ENCODE measurements at places on chromosomes 1 and 21. TPM values are rescaled to one million over a fixed set of nuclear protein-coding genes. Genes with fewer than 3 reads are reported as not detected.

YBEY gene
- 10.7 TPM for total RNA-seq

LCE1B gene
- total RNA-seq, result not detected

PLXNA2 gene
- 2.0 TPM for total RNA-seq

WLS gene
- not detected for total RNA-seq

RGSL1 gene
- not detected for total RNA-seq

RGS16 gene
- 1.4 TPM for total RNA-seq

ZBTB8B gene
- total RNA-seq, result not detected

CLCNKA gene
- not detected for total RNA-seq

LRRC53 gene
- total RNA-seq, result not detected

- H3K27ac ChIP-seq, result peak overlapping the region; percentile 91
- no peaks in the 10 kb centered on the region for H3K27me3 ChIP-seq
- peaks cover 37% of the 10 kb centered on the region for H3K36me3 ChIP-seq
- H3K4me1 ChIP-seq, result peaks cover 80% of the 10 kb centered on the region
Measured at GRCh38 chr1:198678901-198679329, 40.1 kb downstream of the PTPRC start.

DNA sequence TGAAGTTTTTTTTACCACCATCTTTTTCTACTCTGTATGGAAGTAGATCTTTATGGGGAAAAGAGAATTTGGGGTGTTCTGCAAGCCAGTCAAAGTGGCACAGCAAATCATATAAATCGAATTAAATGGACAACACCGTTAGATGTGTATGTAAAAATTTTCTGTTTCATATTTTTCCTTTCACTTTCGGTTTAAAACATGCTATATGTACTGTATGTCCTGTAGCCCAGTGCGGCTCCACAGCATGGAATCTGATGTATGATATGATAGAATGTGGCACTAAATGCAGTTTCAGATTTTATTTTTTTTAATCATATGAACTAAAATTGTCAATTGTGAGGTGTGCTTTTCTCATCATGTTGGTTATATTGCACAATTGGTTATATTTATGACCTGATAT lies 32.9 kb downstream of the RAB4A start:
- H3K27me3 ChIP-seq, result no peaks in the 10 kb centered on the region
- H3K4me3 ChIP-seq, result no peak overlapping the region
- peaks cover 39% of the 10 kb centered on the region for H3K36me3 ChIP-seq
- DNase-seq, result no peak

DNA sequence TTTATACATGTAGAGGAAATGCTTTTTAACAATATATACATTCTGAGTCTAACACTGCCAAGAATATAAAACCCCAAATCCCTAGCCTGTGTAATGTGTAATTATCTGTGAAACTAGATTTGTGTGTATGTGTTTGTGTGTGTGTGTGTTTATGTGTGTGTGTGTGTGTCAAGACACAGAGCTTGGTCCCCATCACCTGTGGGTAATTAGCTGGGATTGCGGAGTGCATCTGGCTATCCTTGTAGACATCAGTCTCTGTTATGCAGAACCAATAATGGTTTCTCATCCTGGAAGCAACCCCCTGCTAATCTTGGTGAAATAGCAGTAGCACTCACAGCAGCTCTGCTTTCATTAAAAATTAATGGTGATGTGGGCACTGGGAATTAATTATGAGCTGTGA lies 26.3 kb upstream of the ST6GALNAC3 start:
- no peak overlapping the region for H3K27ac ChIP-seq
- H3K4me3 ChIP-seq, result no peak overlapping the region
- peaks cover 2% of the 10 kb centered on the region for H3K36me3 ChIP-seq
- DNase-seq, result no peak
- peaks cover 8% of the 10 kb centered on the region for H3K27me3 ChIP-seq

- DNase-seq, result no peak
- H3K4me3 ChIP-seq, result no peak overlapping the region
Measured at GRCh38 chr1:24890887-24891286, 39.2 kb downstream of the RUNX3 start.

GRCh38 chr1:203302456-203302855 lies 2.9 kb upstream of the BTG2 start:
- peaks cover 35% of the 10 kb centered on the region for H3K4me1 ChIP-seq
- peaks cover 11% of the 10 kb centered on the region for H3K36me3 ChIP-seq
- H3K27ac ChIP-seq, result no peak overlapping the region
- no peak for DNase-seq
- H3K27me3 ChIP-seq, result no peaks in the 10 kb centered on the region
- no peak overlapping the region for H3K4me3 ChIP-seq

GRCh38 chr1:93880731-93881130 lies 1.7 kb upstream of the DNTTIP2 start:
- H3K4me1 ChIP-seq, result peaks cover 20% of the 10 kb centered on the region
- H3K27me3 ChIP-seq, result no peaks in the 10 kb centered on the region
- DNase-seq, result no peak
- no peak overlapping the region for H3K4me3 ChIP-seq
- peaks cover 17% of the 10 kb centered on the region for H3K36me3 ChIP-seq

- no peak for DNase-seq
- no peaks in the 10 kb centered on the region for H3K36me3 ChIP-seq
- no peaks in the 10 kb centered on the region for H3K27me3 ChIP-seq
- no peak overlapping the region for H3K27ac ChIP-seq
Measured at GRCh38 chr1:61620536-61620935, 104.4 kb downstream of the TM2D1 start.

GRCh38 chr21:16194095-16194787 lies 464.5 kb downstream of the USP25 start:
- no peak overlapping the region for H3K4me3 ChIP-seq
- peaks cover 15% of the 10 kb centered on the region for H3K27me3 ChIP-seq
- no peak for DNase-seq
- H3K4me1 ChIP-seq, result peaks cover 2% of the 10 kb centered on the region
- H3K27ac ChIP-seq, result no peak overlapping the region

- no peak for DNase-seq
- peak overlapping the region; percentile 69 for H3K4me3 ChIP-seq
- peaks cover 18% of the 10 kb centered on the region for H3K36me3 ChIP-seq
- peaks cover 66% of the 10 kb centered on the region for H3K4me1 ChIP-seq
- peak overlapping the region; percentile 90 for H3K27ac ChIP-seq
Measured at GRCh38 chr1:116808200-116808847, 54.1 kb downstream of the CD2 start.

DNA sequence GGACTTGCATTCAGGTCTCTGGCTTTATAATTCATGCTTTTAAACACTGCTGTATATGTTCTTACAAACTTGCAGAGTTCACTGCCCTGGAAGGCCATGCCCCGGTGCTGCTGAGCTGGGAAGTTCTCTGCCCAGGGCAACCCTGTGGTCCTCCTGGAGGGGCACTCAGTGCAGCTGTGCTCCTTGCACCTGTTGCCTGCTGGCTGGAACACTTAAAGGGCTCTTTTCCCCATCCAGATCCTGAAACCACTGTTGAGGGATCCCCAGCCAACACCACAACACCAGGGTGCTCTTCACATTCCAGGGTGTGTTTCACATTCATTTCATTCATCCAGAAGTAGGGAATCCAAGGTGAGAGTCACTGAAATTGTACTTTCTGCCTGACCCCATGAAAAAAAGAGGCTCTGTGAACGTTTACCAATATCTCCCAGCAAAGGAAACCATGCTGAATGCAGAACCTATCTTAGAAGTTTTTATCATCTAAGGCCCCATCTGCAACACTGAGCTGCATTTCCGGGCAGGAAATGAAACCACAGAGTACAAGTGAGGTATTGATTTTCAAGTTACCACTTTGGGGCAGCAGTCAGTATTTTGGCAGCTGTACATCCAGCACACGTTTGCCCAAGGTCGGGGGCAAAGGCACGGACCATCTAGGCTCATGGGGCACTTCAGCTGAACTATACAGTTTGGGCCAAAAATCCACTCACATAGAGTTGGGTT lies 16.4 kb upstream of the KIAA0040 start:
- peak overlapping the region; percentile 97 for H3K27ac ChIP-seq
- peaks cover 10% of the 10 kb centered on the region for H3K36me3 ChIP-seq
- peaks cover 40% of the 10 kb centered on the region for H3K4me1 ChIP-seq
- DNase-seq, result peak; percentile 57
- peak overlapping the region; percentile 78 for H3K4me3 ChIP-seq

DNA sequence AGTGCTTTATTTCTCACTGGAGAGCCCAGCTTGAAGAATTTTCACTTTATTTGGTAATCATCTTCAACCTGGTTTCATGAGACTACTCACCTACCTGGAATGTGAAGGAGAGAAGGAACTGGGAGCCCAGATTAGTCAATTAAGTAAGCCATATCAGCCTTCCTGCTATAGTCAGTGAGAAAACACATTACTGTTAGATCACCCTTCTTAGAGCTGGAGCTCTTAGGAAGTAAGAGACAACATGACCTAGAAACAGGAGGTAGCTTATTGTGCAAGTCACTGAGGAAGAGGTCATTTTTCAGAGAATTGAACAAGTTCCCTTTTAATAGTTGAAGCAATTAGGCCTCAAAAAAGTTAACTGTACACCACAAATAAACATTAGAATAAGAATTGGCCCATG lies 49.2 kb upstream of the TEKT2 start:
- peak overlapping the region; percentile 35 for H3K27ac ChIP-seq
- no peak overlapping the region for H3K4me3 ChIP-seq
- no peaks in the 10 kb centered on the region for H3K27me3 ChIP-seq
- H3K4me1 ChIP-seq, result peaks cover 6% of the 10 kb centered on the region
- no peak for DNase-seq

GRCh38 chr21:27201197-27201596 lies 234.3 kb upstream of the ADAMTS5 start:
- H3K36me3 ChIP-seq, result no peaks in the 10 kb centered on the region
- no peaks in the 10 kb centered on the region for H3K27me3 ChIP-seq
- no peak overlapping the region for H3K27ac ChIP-seq
- no peaks in the 10 kb centered on the region for H3K4me1 ChIP-seq

- H3K36me3 ChIP-seq, result no peaks in the 10 kb centered on the region
- no peak overlapping the region for H3K4me3 ChIP-seq
Measured at GRCh38 chr1:225544924-225545323, 108.0 kb downstream of the ENAH start.

GRCh38 chr1:74847715-74848114 lies 114.8 kb downstream of the TYW3 start:
- no peak for DNase-seq
- no peaks in the 10 kb centered on the region for H3K27me3 ChIP-seq
- no peak overlapping the region for H3K27ac ChIP-seq
- no peak overlapping the region for H3K4me3 ChIP-seq

DNA sequence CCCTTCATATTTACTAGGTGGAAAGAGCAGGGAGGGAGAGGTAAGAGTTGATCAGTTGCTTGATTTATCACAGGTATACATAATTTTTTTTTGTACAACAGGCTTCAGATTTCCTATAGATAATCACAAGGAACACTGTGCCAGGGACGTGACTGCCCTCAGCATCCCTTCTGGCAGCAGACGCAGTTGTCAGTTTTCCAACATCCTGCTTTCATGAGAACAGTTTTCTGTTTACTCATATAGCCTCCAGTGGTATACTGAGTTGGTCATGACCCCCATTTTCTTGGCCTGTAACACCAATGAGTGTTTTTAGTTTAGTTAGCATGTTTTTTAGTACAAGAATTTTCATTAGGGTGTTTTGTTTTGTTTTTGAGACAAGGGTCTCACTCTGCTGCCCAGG lies 37.9 kb upstream of the PTPRF start:
- H3K4me1 ChIP-seq, result no peaks in the 10 kb centered on the region
- H3K36me3 ChIP-seq, result peaks cover 5% of the 10 kb centered on the region
- H3K27ac ChIP-seq, result no peak overlapping the region
- no peak for DNase-seq
- H3K27me3 ChIP-seq, result peaks cover 12% of the 10 kb centered on the region

- H3K27me3 ChIP-seq, result peaks cover 27% of the 10 kb centered on the region
- DNase-seq, result no peak
- no peaks in the 10 kb centered on the region for H3K36me3 ChIP-seq
- no peak overlapping the region for H3K4me3 ChIP-seq
- no peak overlapping the region for H3K27ac ChIP-seq
Measured at GRCh38 chr1:22431965-22432364, 19.7 kb upstream of the ZBTB40 start.

- no peaks in the 10 kb centered on the region for H3K4me1 ChIP-seq
- peaks cover 5% of the 10 kb centered on the region for H3K27me3 ChIP-seq
- no peaks in the 10 kb centered on the region for H3K36me3 ChIP-seq
Measured at GRCh38 chr1:166032572-166033371, 134.0 kb downstream of the FAM78B start.

DNA sequence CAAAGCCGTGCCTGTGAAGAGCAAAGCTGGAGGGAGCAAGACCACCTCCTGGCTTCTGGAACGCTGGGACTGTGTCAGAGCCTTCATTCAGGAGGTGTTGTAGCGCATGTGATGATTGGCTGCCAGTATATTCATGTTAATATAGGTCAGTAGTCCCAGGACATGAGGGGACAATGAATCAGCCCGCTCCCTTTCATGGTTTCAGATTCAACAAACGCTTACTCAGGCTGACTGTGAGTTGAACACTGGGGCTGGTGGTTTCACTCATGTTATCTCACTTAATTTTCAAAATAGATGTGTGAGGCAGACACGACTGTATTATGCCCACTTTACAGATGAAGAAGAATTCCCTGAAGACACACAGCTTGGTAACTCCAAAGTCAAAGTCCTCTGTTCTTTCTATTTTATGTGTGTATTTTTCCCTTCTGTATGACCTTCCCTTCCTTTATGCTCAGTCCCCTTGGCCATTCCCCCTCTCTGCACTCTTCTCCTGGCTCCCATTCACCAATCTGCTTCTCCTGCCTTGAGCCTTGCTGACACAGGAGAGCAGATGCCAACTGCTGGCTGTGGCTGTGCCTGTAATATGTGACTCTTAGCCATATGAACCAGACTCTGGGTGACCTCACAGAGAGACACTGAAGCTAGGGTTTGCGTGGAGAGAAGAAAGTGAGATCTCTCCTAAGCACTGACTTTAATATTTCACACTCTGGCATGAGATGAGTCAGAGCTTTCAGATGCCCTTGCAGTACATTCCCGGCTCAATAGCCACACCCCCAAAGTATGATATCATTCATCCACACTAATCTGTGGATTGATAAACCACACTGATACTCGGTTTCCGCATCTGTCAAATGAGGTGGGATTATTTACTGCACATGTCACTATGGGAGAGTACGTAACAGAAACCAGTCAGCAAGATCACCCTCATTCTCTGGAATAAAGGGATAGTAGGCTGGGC lies 31.4 kb upstream of the KIRREL1 start:
- DNase-seq, result no peak
- no peak overlapping the region for H3K27ac ChIP-seq
- H3K27me3 ChIP-seq, result peaks cover 24% of the 10 kb centered on the region

GRCh38 chr1:245246433-245246832 lies 91.6 kb downstream of the KIF26B start:
- H3K27me3 ChIP-seq, result no peaks in the 10 kb centered on the region
- DNase-seq, result no peak
- H3K36me3 ChIP-seq, result no peaks in the 10 kb centered on the region
- no peak overlapping the region for H3K27ac ChIP-seq
- H3K4me3 ChIP-seq, result no peak overlapping the region

GRCh38 chr1:44785501-44786137 lies 2.4 kb downstream of the BEST4 start:
- peaks cover 26% of the 10 kb centered on the region for H3K4me1 ChIP-seq
- peak; percentile 34 for DNase-seq
- peak overlapping the region; percentile 66 for H3K4me3 ChIP-seq
- no peaks in the 10 kb centered on the region for H3K27me3 ChIP-seq

All from activated naive CD8-positive, alpha-beta T cell treated with anti-CD3 and anti-CD28 coated beads, Interleukin-2, amount 10 ng/mL, durations not matched to agents 7 days and 5 days (primary cell).